C1 segment of cervical spinal cord (tissue), 14 donors: ENCODE measurements at places on chromosomes 2 and 18.
A peak's percentile ranks its signal among the peaks of the same experiment; 100 is the strongest.

GRCh38 chr18:36185901-36186460 is 1.3 kb upstream of the MOCOS start:
- no peak for DNase-seq

DNA sequence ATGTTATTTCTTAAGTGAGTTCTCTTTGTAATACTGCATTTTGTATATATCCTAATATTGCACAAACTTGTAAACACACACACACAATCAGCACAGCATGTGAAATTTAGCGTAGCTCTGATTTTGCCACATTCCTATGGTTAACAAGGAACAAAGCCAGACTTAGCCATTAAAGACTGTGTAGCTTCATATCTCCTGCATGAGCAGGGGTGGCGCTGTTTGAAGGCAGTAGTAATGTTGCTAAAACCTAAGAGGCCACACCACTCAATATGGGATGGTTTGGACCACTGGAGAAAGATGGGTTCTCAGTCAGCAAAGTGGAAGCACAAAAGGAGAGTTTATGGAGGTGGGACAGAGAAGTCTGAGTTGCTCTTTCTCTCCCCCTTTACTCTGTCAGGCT is 61.1 kb upstream of the RND3 start:
- no peak for DNase-seq

DNA sequence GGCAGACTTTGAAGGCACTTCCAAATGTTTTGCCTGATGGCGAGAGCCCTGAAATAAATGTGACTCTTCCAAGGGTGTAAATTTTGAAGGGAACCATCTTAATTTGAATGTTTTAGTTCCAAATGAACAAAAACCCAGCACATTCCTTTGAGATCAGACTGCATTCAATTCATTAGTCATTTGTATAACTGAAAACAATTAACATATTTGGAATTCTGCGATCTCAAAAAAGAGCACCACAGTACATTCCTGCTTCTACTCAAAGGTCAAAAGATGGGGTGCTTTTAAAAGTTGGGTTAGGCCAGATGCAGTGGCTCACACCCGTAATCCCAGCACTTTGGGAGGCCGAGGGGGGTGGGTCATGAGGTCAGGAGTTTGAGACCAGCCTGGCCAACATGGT is 38.2 kb upstream of the CHRNA1 start:
- DNase-seq: no peak

- DNase-seq: no peak
Observed at GRCh38 chr2:48519593-48519992, 10.4 kb upstream of the STON1 start.

GRCh38 chr2:220512419-220512818 is 885.0 kb downstream of the SLC4A3 start:
- no peak for DNase-seq

- no peak for DNase-seq
Observed at GRCh38 chr2:215274829-215275228, 37.0 kb upstream of the ATIC start.

DNA sequence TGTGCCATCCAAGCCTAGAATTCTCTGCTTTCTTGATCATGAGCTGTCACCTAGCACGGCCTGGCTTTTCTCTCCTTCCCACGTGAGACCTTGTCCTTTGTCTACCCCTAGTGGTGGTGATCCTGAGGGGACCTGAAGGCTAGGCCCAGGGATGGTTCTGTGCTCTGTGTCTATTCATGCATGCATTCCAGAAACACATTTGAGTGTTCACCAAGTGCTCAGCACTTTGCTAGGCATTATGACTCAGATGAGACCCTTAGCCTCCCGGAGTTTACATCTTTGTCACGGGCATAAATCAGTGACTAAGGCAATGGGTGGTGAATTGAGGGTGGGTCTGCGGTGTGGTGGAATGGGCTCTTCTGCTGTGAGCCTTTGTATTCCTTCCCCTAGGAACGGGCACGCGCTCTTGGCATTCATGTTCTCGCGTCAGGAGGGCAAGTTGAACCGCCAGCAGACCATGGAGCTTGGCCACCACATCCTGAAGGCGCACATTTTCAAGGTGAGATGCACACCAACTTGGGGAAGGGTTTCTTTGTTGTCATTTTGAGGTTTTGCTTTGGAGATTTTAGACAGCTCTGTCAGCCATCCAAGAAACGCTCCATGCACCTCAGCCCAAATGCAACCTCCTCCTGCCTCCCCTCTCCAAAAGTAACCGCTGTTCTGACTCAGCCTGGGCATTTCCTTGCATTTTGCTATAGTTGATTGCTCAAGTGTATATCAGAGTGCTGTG is 100.9 kb downstream of the WDSUB1 start:
- DNase-seq: no peak

DNA sequence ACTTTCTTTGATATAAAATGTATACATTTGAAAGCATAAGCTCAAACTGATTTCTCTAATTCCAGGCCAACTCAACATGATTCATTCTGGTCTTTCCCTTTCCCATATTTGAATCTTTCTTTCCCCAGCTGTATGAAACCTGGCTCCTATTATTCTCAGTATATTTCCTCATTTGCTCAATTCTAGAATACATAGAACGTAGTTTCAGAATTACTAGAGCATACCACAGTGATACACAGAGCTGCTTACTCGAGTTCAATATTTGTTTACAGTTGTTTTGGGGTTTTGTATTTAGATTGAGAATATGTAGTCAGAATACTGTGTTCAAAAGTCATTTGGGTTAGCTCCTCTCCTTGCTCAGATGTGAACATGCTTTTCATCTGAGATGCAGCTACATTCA is 43.0 kb downstream of the TNFRSF11A start:
- no peak for DNase-seq

GRCh38 chr18:29361843-29362242 is 1184.9 kb upstream of the CDH2 start:
- no peak for DNase-seq

GRCh38 chr18:35024196-35024595 is 17.0 kb upstream of the MAPRE2 start:
- no peak for DNase-seq

GRCh38 chr2:65361623-65362022 is 70.8 kb downstream of the SPRED2 start:
- no peak for DNase-seq

DNA sequence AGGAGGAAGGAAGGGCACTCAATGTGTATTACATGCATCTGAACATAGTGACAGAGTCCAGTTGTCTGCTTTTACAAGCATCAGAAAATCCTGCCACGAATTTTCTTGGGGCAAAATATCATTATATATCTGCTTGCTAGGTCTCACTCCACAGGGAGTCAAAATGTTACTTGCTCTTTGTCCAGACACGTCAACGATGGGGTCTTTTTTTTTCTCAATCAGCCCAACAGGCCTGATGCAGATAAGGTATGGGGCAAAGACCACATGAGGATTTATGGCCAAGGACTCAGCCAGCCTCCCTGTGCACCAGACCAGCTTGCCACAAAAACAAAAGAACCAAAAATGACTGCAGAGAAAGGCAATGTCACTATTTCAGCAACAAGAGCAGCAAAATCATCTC is 323.4 kb upstream of the PKDCC start:
- DNase-seq: no peak

- DNase-seq: no peak
Observed at GRCh38 chr2:189587780-189588179, 7.2 kb upstream of the SLC40A1 start.

DNA sequence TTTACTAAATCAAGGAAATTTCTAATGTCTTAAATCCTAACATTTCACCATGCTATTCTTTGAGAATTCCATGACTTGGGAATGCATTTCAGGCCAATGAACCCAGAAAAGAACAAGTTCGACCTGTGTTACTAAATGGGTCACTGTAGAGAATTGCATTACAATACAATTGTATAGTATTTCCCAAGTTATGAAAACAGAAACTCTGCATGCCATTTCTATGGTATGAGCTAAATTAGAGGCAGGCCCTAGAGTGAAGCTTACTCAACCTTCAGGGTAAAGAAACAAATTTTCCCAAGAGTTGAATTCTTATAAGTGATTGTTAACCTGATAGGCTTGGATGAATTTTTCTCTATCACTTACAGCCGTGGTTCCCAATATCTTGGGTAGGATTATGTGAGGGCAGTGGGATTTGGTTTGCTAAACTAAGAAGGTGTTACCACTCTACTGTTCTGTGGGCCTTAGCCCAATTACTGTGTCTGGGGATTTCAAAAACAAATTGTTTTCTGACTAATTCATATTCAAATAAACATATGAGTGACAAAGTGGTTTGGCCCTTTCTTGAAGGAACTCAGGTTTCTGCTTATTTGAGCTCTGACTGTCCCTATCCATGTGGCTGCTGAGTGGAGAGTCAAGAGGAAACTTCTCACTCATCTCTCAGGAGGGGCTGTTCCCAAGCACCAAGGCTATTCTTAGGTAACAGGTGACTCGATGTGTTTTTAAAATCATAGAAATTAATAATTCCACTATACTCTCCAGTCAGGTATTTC is 11.2 kb upstream of the SERPINB7 start:
- no peak for DNase-seq

- no peak for DNase-seq
Observed at GRCh38 chr2:128286905-128287779, 31.5 kb downstream of the HS6ST1 start.

GRCh38 chr2:50345701-50346591 is 686.0 kb downstream of the NRXN1 start:
- no peak for DNase-seq

- DNase-seq: peak; percentile 74
Observed at GRCh38 chr2:96507957-96508520, 2.9 kb upstream of the NEURL3 start.

DNA sequence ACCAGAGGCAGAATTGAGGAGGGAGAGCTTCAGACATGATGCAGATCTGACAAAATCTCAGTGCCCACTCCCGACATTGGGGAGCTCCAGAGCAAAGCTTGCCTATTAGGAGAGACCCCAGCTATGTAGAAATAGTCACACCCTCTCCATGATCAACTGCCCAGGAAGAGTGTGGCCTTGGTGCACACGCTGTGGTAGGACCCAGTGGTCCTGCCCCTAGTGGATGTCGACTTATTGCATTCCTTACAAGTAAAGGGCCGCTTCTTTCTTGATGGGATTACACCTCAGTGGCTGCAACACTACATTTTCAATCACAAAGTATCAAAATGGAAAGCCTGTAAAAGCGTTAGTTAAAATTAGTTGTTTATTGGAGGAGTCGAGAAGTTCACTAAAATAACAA is 64.2 kb downstream of the VRK2 start:
- DNase-seq: no peak

DNA sequence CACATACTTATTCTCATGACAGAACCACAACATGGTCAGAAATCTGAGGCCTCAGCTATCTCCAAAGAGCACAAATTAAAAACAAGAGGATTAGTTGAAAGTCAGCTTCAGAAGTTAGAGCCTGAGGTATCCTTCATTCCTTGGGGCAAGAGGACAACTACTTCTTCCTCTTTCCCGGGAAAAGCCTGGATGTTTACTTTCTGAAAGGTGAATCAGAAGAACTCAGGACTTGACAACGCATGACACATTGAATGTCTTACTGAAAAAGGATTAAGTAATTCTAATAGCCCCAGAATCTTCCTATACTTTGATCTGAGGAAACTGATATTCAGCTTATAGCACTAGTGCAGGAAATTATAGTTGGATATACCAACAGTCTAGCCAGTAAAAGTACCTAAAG is 573.2 kb downstream of the METTL4 start:
- no peak for DNase-seq

DNA sequence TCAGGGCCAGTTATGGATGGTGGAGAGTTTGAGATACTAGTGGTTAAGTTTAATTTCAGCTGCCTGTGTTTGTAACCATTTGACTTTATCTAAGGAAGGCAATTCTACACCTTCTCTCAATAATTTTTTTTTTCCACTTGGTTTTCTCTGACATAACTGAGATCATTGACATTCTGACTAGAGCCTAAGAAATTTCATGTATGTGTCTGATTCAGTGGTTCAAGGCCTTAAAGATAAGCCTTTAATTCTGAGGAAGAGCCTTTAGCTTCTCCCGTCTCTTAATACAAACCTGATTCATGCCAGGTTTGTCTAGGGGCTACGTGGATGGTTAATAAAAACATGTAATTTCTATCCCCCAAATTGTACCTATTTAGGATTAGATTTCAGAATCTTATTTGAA is 971.4 kb downstream of the DPP10 start:
- DNase-seq: no peak

DNA sequence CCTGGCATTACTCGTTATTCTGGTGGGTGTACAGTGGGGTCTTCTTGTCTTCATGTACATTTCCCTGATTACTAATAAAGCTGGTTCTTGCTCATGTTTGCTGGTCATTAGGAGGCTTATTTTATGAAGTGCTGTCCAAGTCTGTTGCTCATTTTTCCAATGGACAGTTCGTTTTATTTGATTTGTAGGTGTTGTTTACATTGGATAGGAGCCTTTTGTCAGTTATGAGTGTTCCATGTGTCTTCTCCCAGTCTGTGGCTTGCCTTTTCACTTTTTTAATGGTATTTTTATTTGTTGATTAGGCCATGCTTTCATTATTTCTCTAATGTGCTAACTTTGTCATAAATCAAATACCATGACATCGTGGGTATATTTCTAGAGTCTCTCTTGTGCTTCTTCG is 51.9 kb downstream of the CEP192 start:
- DNase-seq: no peak

DNA sequence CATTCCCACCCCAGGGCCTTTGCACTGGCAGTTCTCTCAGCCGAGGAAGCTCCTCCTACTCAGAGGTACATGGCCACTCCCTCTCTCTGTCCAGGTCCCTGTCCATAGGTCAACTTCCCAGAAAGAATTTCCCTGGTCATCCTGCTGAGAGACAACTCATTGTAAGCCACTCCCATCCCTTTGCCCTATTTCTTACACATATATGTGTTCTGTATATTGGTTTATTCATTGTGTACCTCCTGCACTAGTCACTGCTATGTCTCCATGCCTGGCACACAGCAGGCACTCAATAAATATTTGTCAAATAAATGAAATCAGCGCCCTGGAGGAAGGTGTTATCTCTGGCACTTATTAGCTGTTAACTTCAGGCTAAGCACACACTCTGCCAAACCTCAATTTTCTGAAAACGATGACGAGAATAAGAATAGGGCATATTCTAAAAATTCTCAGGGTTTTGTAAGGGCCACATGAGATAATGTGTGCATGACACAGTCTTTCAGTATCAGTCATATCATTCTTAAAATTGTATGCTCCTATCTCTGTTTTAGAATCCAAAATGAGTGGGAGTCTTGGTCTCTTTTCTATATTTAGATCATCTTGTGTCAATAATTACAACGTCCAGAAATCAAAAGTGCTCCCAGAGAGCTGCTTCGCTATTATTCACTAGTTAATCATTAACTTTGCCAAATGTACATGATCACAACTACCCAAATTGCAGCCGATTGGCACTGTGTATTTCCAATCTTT is 198.0 kb downstream of the ALK start:
- DNase-seq: no peak

GRCh38 chr2:119049968-119050704 is 108.1 kb downstream of the MARCO start:
- DNase-seq: no peak

DNA sequence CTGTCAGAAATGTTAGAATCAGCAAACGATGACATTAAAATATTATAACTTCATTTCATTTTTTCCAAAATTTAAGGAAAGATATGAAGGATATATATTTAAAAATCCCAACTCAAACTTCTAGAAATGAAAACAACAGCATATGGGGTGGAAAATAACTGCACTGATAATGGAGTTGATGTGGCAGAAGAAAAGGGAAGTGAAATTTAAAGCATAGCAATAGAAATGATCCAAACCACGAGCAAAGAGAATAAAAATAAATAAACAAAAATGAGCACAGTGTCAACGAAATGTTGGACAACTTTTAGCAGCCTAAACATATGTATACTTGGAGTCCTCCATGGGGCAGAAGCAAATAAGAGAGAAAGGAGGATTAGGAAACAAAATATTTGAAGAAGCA is 280.2 kb downstream of the KCNJ3 start:
- no peak for DNase-seq
